ENCODE measurements at places on chromosomes 12 and 14. TPM values are rescaled to one million over a fixed set of nuclear protein-coding genes. Genes with fewer than 3 reads are reported as not detected.

GRCh38 chr14:26596543-26597061 is 1.2 kb downstream of the NOVA1 start:
- DNase-seq = no peak

FAM90A1 gene
- not detected for total RNA-seq

GRCh38 chr14:94934276-94934810 is 164.4 kb upstream of the GSC start:
- no peak for DNase-seq

DNA sequence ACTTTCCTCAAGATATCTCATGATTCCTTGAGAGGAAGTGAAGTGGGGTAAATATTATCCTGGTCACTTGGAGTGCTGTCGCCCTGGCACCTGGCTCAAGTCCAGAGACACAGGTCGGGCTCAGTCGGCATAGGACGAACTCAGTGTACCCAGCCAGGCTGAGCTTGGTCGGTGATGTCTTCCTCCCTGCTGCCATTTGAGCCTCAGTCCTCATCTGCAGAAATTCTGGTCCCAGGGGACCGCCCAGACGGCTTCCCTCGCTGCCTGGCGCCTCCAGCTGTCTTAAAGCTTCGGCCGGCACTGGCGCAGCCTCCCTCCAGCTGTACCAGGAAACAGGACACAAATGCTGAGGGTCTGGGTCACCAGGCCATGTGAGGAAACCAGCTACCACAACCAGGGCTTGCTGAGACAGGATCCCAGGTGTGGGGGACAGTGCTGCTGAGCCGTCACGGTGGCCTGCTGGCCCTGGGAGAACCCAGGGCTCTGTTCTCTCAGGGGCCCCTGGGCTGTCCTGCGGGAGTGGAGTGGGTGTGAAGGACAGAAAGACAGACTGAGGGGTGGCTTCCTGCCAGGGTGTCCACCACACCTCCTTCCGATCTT is 5.0 kb upstream of the KLC1 start:
- DNase-seq = no peak

- DNase-seq = no peak
These were observed 1.1 kb upstream of the PRKAG1 start for GRCh38 chr12:49019443-49020324.

DNA sequence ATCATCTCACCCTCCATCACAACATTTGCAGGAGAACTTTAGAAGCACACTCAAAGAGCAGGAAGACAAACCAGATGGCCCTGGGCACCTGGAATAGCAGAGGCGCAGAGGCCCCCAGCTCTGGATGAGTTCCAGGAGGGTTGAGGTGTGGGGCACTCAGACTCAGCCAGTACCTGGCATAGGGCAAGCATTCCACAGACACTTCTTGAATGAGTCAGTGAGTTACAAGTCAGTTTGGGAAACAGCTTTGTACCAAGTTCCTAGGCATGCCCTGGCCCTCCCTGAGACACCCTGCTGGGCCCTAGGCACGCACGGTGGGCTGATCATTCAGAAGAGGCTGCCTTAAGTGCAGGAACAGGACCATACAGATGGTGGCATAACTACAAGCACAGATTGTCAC is 54.3 kb downstream of the MAP3K9 start:
- no peak for DNase-seq

- no peak for DNase-seq
These were observed 47.8 kb downstream of the BTBD7 start for GRCh38 chr14:93285044-93285443.

GYS2 gene
- not detected for total RNA-seq

DNA sequence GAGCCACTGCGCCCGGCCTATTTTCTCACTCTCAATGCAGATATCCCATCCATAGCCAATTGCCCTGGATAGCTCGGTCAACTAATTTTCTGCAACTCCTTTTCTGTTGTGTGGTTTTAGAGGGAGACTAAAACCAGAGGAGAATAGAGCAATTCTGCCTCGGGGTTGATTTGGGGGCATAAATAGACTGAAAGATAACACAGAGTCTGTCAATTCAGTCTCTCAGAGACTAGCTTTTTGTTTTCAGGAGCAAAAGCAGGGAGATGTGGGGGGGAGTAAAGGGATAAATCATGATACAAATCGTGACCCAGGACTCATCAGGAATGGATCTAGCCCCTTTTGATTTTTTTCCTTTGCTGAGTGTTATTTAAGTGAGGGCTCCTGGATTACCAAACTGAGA is 6.5 kb downstream of the COPZ1 start:
- no peak for DNase-seq

DNA sequence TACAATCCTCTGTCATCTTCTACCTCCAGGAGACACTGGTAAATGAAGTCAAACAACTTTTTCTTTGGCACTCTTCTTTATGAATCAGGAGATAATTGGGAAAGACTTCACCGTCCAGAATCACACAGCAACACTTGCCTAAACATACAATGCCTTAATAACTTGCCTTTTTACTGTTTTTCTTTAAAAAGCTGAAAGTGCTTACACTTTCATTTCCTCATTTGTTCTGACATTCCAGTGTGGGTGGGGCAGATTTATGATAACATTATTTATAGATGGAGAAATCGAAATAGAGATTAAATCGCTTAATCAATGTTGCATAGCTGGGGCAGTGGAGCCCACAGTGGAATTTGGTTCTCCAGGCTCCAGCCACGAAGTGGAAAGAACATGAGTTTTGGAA is 2.8 kb upstream of the FRS2 start:
- DNase-seq = no peak

GRCh38 chr12:41564816-41565215 is 376.7 kb downstream of the PDZRN4 start:
- no peak for DNase-seq

GRCh38 chr12:65648461-65648860 is 175.8 kb upstream of the HMGA2 start:
- no peak for DNase-seq

LBHD2 gene
- total RNA-seq = not detected

GRCh38 chr12:3071107-3071506 is 6.1 kb upstream of the TSPAN9 start:
- DNase-seq = no peak

RPS6KL1 gene
- 0.65 TPM for total RNA-seq

- DNase-seq = no peak
These were observed 5.8 kb downstream of the ANKRD9 start for GRCh38 chr14:102503641-102504327.

GRCh38 chr14:32044454-32044853 is 32.6 kb upstream of the ARHGAP5 start:
- DNase-seq = no peak

DNA sequence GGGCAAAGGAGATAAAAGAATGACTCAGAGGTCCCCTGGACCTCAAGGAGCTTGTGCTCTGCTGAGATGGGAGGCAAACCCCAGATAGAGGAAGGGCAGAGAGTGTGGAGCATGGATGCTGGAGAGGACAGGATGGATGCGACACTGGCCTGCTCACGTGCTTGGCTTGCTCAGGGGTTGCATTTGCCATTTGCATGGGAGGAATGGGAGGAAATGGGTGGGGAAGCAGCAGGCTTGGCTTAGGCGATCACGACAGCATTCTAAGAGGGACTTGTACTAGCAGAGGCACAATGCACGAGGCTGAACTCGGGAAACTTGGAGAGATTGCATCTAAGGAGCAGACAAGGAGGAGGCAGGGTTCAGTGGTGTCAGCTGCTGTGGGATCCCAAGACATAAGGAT is 19.8 kb downstream of the CD9 start:
- no peak for DNase-seq

DNA sequence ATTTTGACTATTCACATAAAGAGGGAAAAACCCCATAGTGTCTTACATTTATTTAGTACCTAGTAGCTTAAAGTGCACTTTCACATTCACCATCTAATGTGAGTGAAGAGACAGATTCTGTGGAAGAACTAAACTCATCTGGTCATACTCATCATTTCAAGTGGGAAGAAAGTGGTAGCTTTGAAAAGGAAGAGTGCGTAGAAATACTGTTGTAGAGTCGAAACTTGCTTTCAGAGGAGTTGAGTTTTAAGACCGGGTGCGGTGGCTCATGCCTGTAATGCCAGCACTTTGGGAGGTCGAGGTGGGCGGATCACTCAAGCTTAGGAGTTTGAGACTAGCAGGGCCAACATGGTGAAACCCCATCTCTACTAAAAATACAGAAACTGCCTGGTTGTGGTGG is 222.2 kb downstream of the ERC1 start:
- no peak for DNase-seq

DNA sequence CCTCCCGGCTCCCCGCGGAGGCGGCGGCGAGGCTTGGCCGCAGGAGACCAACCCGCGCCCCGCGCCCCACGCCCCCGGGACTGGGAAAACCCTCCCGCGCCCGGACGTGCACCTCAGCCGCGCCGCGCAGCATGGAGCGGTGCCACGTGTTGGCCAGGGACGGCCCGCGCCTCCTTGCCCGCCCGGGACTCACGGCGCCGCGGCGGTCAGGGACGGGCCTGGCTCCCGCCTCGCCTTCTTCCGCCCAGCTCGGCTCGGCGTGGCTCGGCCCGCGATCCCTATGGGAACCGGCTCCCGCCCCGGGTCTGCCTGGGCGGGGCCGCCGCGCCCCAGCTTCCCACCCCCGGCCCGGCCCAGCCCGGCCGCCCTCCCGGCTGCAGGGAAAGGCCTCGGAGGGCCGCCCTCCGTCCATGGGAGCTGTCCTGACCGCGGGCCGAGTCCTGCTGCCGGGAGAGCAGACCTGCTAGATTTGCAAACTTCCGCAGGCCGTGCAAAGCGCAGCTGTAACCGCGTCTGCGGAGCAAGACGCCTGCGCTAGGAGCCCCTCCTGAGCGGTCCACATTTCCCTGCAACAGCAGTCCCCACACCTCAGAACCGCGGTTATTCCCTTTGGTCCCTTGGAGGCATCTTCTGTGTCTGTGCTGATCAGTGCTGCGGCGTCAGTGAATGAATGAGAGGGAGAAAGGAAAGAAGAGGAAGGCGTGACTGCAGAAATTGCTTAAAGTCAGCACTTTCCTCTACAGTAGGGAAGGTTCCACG is at the start of gene CDKL1:
CDKL1 (minus strand) TSS at position 251 of the 759 bp plus-strand sequence. CDS start 1,013 bp downstream, outside the sequence.
- DNase-seq = peak; percentile 88

DNA sequence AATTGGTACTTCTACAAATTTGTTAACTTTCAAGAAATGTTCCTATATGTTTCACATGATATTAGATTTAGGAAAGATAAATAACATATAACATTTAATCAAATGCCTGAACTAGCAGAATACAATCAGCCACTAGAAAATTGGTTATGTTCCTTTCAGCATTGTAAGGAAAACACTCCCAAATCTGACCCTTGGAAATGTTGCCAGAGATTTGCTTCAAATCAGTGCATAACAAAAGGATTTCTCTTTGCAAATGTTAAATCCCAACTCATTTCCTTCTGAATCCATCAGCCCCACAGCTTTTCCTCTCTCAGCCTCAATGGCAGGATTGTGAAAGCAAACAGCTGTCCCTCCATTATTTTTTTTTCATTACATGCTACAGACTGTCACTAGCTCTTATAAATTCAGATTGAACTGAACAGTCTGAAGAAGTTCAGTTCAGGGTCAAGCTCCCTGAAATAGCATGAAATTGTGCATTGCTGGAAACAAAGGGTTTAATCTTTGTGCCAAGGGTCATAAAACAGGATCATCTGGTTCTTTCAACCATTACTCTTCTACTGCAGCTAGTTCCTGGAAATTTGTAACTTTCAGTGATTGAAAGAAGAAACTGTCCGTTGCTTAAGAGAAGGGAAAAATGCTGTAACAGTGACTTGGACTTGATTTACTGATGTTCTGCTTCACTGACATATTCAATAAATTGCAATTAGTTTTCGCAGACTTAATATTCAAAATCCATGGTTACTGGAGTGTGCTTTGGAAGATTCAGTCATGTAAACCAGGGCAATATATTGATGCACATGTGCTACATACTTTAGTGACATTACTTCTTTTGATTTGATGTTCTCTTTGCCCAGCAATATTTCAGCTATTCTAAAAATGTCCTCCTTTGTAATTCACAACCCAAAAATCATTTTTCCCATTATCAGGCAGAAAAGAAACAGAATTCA is 246.4 kb downstream of the RPL10L start:
- DNase-seq = no peak
